ENCODE measurements at places on chromosomes 2 and 18.
A peak's percentile ranks its signal among the peaks of the same experiment; 100 is the strongest.

- DNase-seq: no peak
Observed at GRCh38 chr2:170310876-170311502, 133.0 kb downstream of the MYO3B start.

DNA sequence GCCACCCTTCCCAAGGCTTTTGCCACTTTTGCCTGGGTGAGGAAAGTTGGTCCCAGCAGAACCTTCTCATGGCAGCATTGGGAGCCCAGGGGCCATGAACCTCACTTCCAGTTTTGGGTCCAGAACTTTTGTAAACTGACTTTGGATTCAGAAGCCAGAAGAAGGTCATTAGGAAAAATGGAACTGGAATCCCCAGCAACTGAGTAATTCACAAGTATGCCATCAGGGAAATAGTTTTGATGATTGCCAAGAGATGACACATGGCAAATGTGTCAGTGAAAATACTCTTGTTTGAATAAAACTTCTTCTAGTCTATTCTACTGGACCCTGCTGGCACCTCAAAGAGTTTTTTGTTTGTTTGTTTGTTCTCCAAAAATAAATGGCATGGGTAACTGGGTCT lies 203.7 kb downstream of the SETBP1 start:
- DNase-seq: no peak

DNA sequence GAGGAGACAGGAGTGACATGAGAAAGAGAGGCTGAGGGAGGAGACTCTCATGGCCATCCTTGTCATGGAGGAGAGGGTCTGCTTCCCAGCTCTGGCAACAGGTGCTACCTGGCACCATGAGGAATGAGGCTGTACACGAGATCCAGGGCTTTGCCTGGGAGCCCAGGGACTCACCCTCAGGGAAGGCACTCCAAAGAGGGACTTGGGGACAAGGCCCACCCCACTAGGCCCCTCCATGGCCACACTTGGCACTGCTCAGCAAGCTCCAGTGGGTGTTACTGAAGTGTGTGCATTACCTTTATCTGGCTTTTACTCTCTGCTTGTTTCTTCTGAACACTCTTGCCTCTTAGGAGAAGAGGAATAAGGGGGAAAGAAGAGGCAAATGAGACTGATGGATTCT lies 2.7 kb downstream of the CFAP65 start:
- DNase-seq: no peak

DNA sequence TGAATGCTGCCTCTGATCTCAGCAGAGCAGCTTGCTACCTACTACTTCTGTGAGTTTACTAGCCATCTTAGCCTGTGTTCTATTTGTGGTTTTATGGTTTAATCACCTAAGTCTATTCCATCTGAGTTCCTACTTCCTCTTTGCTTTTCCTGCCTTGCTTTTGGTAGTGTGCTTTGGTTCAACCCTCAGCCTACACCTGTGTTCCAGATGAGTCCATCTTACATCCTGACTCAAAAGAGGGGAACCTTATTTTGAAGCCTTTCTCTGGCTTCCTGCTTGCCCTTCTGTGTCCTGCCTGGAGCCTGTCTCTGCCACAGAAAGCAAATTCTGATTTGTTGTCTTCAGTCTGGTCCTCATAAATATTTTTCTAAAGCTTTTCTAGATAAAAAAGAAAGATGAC lies 530.3 kb upstream of the MEX3C start:
- DNase-seq: no peak

GRCh38 chr2:144520756-144521487 lies 1.0 kb upstream of the ZEB2 start:
- no peak for DNase-seq

DNA sequence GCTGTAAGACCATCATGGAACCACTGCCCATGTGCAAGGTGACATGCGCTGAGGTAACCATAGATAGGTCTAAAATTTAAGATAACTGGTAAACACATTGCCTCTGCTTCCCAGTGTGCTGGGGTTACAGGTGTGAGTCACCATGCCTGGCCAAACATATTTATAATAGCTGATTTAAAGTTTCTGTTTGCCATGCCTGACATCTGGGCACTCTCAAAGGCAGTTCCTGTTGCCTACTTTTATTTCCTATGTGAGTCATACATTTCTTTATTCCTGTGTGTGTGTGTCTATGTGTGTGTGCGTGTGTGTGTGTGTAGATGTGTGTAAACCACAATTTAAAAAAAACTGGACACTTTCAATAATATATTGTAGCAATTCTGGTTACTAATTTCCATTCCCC lies 415.2 kb upstream of the NETO1 start:
- DNase-seq: no peak

DNA sequence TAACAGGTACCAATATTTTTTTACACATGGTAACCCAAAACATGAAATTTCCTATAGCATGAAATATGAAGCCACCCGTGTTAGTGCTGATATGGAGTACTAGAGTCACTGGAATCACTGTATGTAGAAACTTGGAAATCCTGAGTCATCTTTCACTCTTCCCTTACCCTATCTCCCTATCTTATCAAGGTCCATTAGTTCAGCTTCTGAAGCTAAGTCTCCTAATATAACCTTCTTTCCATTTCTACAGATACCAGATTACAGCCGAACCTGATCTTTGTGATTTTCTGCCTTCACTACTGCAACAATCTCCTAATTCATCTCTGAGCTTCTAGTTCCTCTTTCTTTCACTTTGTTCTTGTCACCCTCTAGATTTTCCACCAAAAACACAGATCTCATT lies 59.0 kb downstream of the SEPTIN10 start:
- no peak for DNase-seq

DNA sequence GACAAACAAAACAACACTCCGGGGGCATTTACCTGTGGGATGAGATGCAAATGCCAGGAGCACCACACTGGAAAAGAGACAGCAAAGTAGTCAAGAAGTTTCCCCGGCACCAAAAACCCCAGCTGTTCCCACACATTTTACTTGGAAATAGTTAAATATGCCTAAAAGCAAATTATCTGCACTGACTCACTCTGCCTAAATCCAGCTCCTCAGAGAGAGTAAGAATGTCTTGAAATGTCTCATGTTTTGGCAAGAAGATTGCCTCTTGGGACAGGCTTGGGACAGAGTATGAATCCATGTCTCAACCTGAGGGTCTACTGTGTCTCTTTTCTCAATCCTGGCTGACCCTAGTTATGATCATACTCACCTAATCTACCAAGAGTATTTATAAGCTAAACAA lies 87.5 kb upstream of the RIOK3 start:
- DNase-seq: no peak

DNA sequence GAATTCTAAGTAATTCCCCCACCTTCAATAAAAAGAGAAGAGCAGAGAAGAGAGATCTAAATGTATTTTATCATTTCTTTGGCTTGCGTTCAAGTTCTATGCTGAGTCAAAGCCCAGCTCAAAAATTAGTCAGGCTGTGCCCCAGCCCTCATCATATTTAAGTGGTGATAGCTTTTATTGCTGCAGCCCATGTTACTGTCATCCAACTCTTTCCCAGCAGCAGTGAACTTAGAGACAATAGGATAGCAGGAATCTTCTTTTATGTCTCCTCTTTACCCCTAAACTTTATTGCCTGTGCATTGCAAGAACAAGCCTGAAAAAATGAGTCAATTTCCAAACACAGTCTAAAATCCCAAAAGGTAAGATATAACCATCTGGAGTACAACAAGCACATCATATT lies 1599.3 kb upstream of the PIK3C3 start:
- no peak for DNase-seq

DNA sequence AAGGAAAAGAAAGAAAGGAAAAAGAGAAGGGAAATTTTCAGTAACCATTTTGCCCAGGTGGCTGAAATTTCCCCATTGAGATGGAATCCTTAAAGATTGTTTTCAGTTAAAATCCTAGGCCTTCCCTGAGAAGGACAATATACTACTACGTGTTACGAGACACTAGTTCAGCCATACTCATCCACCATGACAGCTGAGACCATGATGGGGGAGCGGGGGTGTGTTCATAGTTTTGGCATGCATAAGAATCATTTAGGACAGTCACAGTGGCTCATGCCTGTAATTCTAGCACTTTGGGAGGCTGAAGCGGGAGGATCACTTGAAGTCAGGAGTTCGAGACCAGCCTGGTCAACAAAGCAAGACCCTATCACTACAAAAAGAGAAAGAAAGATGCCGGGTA lies 28.0 kb downstream of the PLA2R1 start:
- DNase-seq: no peak

DNA sequence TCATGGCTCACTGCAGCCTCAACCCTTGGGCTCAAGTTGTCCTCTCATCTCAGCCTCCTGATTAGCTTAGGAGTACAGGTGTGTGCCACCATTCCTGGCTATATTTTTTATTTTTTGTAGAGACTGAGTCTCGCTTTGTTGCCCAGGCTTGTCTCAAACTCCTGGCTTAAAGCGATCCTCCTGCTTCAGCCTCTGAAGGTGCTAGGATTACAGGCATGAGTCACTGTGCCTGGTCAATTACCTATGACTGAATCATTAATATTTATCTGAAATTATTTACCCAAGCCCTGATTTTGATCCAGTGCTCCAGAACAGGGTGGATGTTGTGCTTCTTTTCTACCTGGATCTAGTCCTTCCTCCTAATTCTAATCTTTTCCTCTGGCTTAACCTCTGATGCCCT lies 87.8 kb downstream of the MAP2 start:
- no peak for DNase-seq

GRCh38 chr2:12616456-12617156 lies 100.1 kb upstream of the TRIB2 start:
- DNase-seq: no peak

GRCh38 chr18:32091724-32092421 lies at the start of gene RNF138:
Gene RNF138, plus strand, starts transcription at chr18:32091874. Its CDS starts 903 bp downstream, at chr18:32092777.
- DNase-seq: peak; percentile 74

DNA sequence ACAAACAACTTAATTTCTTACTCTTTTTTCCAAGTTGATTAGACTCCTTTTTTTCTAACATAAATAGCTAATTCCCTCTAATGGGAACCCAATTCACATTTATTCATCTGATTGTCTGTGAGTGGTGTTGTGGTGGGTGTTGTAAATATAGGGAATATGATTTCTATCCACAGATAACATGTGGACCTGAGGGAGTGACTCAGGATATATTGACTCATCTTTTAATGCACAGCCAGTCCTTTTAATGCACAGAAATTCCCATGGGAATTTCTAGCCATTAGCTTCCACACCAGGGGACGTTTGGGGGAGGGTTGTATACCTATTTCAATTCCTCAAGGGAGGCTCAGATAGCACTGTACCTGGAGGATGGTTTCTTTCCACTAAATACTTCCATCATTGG lies 1339.6 kb upstream of the LRRTM1 start:
- DNase-seq: no peak

- no peak for DNase-seq
Observed at GRCh38 chr18:62664414-62664813, 50.9 kb upstream of the PHLPP1 start.

GRCh38 chr2:196276421-196276820 lies 105.0 kb upstream of the STK17B start:
- DNase-seq: no peak

- no peak for DNase-seq
Observed at GRCh38 chr2:200703127-200703925, 108.4 kb upstream of the BZW1 start.

- no peak for DNase-seq
Observed at GRCh38 chr18:79457239-79457638, 61.5 kb downstream of the NFATC1 start.

GRCh38 chr2:240302933-240303595 lies 132.4 kb upstream of the GPC1 start:
- no peak for DNase-seq

DNA sequence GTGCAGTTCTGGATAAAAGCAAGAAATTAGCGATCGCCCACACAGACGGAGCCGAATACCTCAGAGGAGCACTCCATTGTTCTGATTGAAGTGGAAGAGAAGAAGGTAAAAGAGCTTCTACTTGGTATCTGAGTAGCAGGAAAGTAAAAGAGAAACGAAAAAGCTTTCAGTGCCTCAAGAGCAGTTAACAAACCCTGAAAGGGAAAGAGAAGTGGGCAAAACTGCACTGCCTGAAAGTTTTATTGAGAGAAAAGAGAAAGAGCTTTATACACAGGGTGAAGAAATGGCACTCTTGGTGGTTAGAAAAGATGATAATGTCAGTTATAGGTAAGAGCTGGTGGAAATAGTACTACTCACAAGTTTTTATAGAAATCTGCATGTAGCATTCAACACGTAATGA lies 192.8 kb downstream of the CDCA7 start:
- DNase-seq: no peak

DNA sequence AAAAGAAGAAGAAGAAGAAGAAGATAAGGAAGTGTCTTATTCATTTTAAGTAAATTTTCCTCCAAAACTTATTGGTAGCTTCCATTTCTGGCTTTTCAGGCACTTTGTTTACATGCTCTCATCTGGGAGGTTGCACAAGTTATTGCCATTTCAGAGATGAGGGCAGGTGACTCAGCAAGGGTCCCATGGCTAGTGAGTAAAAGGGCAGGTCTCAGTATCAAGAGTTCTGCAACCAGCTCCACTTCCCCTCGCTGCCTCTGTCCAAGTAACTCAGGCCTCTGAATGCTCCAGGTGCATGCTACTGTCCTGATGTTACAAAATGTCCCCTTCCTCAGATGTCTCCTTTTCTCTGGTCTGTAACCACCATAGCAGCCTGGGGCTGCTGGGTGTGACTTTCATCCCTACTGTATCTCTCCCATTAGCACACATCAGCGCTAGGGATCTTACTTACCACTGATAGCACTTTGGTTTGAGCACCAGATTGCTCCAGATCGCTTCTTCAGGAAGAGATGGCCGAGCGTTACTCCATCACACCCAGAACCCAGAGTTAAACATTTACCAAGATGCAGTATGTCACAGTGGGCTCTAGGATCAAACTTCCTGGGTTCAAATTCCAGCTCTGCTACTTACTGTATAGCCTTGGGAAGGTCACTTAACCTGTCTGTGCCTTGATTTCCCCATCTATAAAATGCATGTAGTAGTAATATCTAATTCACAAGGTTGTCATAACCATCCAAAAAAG lies 57.4 kb upstream of the LAPTM4A start:
- no peak for DNase-seq

DNA sequence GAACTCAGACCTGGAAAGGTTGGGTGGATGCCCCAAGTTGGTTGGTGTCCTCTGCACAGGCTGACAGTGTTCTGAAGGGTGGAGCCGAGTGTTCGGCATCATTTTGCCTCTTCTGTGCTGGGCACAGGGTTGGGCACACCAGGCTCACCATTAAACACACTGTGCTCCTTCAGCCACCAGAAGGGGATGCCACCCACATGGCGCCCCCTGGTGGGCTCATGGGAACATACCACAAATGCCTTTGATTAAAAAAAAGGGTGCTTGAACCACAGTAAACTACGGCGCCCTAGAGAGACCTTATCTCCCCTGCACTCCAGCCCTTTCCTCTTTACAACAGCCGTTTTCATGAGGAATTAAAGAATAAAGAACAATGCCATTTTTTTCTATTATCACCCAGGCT lies 89.4 kb downstream of the CELF4 start:
- no peak for DNase-seq

- no peak for DNase-seq
Observed at GRCh38 chr2:216633616-216634369, 573 bp downstream of the IGFBP2 start.

- DNase-seq: no peak
Observed at GRCh38 chr2:222298001-222298310, 842 bp downstream of the PAX3 start.

- no peak for DNase-seq
Observed at GRCh38 chr18:48607056-48607984, 68.5 kb downstream of the CTIF start.

Measured in activated naive CD4-positive, alpha-beta T cell (primary cell).